ENCODE measurements at places on chromosomes 12 and 14.
A peak's percentile ranks its signal among the peaks of the same experiment; 100 is the strongest.

- no peak for DNase-seq
Observed at GRCh38 chr14:104638190-104638589, 33.6 kb upstream of the TMEM179 start.

GRCh38 chr12:92520511-92520910, 182.3 kb upstream of the PLEKHG7 start:
- no peak for DNase-seq

- DNase-seq: no peak
Observed at GRCh38 chr12:92992041-92992440, 62.9 kb upstream of the EEA1 start.

GRCh38 chr12:111784953-111785352, 18.2 kb downstream of the ALDH2 start:
- DNase-seq: no peak

- DNase-seq: peak; percentile 48
Observed at GRCh38 chr12:47768323-47768811, 4.7 kb upstream of the SLC48A1 start.

- no peak for DNase-seq
Observed at GRCh38 chr14:79704041-79704807, 507.1 kb downstream of the DIO2 start.

DNA sequence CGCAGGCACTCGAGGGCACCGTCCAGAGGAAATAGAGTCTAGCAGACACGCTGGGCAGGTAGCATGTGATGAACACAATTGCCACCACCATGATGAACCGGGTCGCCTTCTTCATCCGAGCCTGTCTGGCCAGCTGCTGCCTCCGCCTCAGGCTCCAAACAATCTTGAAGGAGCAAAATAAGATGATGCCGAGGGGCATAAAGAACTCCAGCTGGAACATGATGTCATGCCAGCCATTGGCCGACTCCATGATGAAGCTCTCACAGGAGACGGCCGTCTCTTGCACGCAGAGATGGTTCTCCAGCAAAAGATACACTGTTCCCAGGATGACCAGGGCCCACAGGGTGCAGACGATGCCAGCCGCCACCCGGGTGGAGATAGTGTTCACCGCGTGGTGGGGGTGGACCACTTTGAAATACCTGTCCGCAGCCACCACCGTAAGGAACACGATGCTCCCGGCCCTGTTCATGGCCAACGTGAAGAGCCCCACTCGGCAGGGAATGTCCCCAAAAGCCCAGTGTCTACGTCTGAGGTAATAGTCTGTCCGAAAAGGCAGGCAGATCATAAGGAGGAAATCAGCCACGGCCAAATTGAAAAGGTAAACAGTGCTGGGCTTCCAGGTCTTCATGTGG, 945 bp downstream of the HCAR1 start:
- DNase-seq: no peak

- no peak for DNase-seq
Observed at GRCh38 chr12:1655225-1655788, 26.3 kb downstream of the WNT5B start.

GRCh38 chr12:47754881-47755280, 3.8 kb downstream of the RAPGEF3 start:
- DNase-seq: no peak

DNA sequence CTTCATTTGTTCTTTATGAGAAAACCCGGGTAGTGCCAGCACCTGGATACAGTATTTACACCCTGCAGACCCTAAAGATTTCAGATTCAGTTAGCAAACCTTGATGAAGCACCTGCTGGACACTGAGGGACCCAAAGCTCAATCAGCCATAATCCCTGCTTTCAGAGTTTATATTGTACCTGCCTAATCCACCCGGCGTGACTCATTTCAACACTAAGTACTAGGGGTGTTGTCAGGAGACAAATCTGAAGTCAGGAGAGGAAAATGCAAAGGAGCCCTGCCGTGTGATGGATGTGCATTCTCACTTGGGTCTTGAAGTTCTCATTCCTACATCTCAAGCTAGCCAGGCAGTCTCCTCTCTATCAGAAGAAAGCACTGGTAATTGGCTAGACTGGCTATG, 176.7 kb upstream of the BCL2L14 start:
- no peak for DNase-seq

DNA sequence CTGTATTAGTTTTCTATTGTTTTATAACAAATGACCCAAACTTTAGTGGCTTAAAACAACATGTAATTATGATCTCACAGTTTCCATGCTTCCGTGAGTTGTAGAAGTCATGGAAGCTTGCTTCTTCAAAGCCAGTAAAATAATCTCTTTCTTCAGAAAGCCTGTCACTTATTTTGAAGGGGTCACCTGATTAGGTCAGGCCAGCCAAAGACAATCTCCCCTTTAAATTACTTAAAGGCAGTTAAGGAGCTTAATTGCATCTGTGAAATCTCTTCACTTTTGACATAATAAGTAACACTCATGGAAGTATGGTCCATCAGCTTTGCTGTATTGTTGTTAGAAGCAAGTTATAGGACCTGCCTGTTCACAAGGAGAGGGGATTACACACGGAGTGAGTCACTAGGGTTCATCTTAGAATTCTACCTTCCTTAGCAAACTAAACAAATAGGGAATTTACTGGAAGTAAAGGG, 89.8 kb downstream of the FAR2 start:
- DNase-seq: peak; percentile 80

DNA sequence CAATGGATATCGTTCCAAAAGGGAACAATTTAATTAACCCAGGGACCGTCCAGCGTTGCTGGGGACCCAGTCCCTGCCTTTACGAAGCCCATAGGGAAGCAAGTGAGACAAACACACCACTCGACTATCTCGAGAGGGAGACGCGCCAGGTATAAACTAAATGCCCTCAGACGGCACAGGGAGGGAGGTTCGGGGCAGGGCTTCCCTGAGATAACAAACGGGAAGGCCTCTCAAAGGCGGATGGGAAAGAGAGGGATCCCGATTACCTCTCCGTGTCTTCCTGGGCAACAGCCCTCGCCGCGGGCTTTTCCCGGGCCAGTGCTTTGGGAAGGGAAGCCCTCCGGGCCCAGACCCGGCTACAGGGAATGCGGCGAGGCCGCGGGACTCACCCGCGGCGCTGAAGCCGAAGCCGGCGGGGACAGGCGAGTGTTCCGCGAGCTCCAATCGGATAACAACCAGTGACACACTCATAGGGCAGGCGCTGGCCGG, 390 bp downstream of the BRAP start:
- no peak for DNase-seq

GRCh38 chr14:81209167-81209836, 11.5 kb downstream of the GTF2A1 start:
- no peak for DNase-seq

- no peak for DNase-seq
Observed at GRCh38 chr12:2344885-2345284, 292.1 kb downstream of the CACNA1C start.

DNA sequence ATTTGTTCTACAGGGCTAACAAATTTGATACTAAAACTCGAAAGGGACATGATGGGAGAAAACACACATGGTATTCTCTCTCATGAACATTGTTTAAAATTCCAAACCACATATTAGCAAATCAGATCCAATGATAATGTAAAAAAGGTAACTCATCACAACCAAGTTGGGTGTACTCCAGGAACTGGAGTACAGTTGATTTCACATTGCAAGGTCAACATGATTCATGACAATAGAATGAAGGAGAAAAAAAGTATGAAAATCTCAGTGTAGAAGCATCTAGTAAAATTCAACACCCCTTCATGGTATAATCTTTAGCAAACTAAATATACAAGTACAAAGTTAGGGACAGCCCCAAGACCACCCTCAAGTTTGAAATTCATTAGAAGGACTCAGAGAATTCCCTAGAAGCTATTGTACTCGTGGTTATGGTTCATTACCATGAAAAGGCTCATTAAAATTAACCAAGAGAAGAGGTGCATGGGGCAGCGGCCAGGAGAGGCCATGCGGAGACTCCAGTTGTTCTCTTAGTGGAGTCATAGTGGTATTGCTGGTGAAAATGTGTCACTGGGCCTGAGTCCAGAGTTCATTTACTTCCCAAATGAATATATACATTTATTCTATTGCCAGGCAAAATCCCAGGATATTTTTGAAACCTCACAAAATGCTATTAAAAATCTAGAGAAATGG, 3.1 kb upstream of the CDCA4 start:
- peak; percentile 86 for DNase-seq

GRCh38 chr14:23444314-23444713, 8.9 kb upstream of the MYH7 start:
- DNase-seq: no peak

GRCh38 chr14:49796025-49796424, 28.1 kb downstream of the KLHDC2 start:
- no peak for DNase-seq

DNA sequence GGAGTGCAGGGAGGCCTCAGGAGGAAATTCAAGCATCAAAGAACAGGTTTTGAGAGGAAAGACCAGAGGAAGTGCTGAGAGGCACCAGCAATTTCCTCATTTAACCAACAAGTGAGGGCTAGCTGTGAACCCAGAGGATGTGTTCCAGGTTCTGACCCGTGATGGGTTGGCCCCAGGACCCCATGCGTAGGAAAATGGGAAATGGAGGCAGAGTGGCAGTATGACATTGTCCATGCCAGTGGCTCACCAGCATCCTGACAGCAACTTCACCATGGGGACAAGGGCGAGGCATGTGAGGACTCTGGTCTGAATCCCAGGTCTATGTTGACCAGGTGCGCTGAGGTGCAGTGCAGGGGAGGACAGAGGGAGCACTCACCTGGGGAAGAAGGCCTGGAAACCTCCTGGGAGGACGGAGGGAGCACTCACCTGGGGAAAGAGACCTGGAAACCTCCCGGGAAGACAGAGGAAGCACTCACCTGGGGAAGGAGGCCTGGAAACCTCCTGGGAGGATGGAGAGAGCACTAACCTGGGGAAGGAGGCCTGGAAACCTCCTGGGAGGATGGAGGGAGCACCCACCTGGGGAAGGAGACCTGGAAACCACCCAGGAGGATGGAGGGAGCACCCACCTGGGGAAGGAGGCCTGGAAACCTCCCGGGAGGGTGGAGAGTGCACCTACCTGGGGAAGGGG, 6.7 kb upstream of the CACNA2D4 start:
- DNase-seq: no peak

DNA sequence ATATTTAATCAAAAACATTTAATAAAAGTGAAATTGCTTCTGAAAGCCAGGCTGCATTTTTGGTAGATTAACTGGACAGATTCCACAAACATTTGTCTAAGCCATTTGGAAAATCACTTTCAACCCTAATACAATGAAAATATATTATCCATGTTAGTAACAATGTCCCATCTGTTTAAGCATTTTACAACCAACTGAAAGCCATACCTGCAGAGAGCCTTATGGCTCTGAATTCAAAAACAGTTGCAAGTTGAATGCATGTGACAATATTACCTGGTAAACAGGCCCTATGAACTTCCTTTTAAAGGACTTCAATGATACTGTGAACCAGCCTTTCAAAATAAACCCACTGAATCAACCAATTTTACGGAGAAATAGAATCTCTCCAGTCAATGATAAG, 468.1 kb downstream of the BTG1 start:
- no peak for DNase-seq

GRCh38 chr12:43131301-43131700, 420.7 kb downstream of the ADAMTS20 start:
- DNase-seq: no peak

- DNase-seq: no peak
Observed at GRCh38 chr14:25222256-25222655, 172.3 kb upstream of the STXBP6 start.

GRCh38 chr14:91303091-91303923, 58.8 kb upstream of the GPR68 start:
- DNase-seq: no peak

DNA sequence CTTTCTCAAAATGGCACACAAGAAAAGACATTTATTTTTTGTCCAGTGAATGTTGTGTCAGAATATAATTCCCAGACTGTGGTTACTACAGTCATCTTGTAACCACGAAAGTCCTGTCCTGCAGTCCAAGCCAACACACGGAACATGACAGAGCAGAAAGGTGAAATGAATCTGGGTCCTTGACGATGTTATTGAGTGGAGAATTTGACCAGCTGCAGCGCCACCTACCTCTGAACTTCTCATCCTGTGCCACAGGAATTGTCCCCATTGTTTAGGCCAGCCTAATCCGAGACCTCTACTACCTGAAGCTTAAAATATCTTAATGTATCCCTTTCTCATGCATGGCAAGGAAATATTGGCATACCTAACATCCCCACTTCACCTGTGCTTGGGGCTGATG, 64.1 kb upstream of the OTX2 start:
- DNase-seq: no peak

DNA sequence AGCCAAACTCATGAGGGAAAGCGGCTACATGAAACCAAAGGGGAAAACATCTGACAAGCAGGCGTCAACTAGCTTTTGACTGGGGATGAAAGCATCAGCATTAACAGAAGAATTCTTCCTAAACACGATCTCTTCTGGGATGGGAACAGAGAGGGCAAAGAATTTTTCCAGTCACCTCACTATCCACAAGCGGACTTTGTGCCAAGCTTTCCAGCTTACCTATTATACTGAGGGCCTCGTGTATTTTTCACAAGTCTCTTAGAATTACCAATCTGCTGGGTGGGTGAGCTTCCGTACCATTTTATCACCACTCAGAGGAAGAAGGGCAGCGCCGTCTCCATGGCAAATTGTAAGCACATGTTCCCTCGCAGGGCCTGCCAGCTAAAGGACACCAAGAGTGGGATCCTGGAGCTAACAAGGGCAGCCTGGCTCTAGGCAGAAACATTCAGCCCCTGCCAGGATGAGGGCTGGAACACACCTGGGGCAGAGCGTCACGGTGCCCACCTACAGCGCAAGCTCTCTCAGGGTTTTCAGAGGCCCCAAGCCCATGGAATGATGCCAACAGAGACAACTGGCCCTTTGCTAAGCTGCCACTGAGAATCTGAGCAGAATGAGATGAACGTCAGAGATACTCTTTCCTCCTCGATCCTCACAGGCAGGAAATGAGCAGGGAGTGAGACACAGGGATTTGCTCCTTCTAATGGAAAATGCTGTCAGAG, 74.6 kb downstream of the CHGA start:
- DNase-seq: no peak

Measured in iris pigment epithelial cell (primary cell).